Stimulated activated CD8-positive, alpha-beta memory T cell treated with anti-CD3 and anti-CD28 coated beads, Interleukin-12 subunit alpha, Interleukin-12 subunit beta, amount 100 ng/mL, for 4 hours (primary cell): ENCODE measurements at places on chromosomes 3 and 15.
A peak's percentile ranks its signal among the peaks of the same experiment; 100 is the strongest.

- no peak for DNase-seq
Measured at GRCh38 chr3:32844914-32845313, 27.1 kb downstream of the TRIM71 start.

GRCh38 chr15:48440084-48440483 lies 108.9 kb downstream of the DUT start:
- DNase-seq, result no peak

- peak; percentile 49 for DNase-seq
Measured at GRCh38 chr3:50345586-50346234, at the start of gene ZMYND10. ZMYND10 (minus strand) TSS chr3:50345732; CDS start chr3:50345579, 153 bp downstream.

DNA sequence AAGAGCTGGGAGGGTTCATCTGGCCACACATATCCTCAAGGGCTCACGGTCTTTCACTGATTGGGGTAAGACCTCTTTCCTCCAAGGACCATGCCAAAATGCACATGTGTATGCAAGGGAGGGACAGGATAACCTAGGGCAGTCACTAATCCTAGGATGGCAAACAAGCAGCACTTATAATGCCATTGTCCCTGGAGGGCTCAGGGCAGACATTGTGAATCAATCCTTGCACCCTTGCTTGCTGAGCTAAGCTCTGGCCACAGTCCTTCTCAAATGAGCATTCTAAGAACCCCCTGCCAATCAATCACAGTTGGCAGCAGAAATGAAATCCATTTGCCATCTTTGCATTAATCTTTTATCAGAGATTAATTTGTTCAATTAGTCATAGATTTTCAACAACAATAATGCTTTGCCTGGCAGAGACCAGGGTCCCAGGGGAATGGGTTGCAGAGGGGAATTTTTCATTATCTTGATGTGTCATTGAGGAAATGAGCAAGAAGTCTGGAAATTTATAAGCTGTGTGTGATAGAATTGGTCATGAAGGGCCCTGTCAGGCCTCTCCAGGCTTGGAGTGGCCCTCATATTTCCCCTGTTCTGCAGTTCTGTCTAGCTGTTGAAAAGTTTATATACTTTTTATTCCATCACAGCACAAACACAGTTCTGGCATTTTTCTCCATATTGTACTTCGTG lies 57.2 kb upstream of the KY start:
- no peak for DNase-seq

DNA sequence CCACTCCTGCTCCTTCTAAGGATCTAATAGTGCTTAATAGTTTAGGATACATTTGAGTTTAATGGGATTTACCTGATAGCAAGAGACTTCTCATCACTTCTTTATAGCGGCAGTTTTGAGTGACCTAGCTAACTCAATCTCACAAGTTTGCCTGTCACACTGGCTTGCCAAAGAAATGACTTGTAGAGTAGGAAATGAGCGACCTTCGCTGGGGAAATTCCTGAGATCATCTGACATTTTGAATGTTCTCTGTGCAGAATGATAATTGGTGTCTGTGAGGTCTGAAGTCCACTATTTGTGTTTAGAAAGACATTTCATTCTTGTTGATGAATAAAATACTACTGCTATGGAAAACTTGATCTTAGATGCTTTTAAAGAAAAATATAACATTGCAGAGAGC lies 30.3 kb downstream of the SUCLG2 start:
- no peak for DNase-seq

GRCh38 chr15:66841953-66842681 lies 140.1 kb downstream of the SMAD6 start:
- DNase-seq, result no peak

GRCh38 chr3:168029705-168030104 lies 66.0 kb downstream of the GOLIM4 start:
- DNase-seq, result no peak

GRCh38 chr15:69536726-69537512 lies 84.3 kb downstream of the RPLP1 start:
- no peak for DNase-seq

DNA sequence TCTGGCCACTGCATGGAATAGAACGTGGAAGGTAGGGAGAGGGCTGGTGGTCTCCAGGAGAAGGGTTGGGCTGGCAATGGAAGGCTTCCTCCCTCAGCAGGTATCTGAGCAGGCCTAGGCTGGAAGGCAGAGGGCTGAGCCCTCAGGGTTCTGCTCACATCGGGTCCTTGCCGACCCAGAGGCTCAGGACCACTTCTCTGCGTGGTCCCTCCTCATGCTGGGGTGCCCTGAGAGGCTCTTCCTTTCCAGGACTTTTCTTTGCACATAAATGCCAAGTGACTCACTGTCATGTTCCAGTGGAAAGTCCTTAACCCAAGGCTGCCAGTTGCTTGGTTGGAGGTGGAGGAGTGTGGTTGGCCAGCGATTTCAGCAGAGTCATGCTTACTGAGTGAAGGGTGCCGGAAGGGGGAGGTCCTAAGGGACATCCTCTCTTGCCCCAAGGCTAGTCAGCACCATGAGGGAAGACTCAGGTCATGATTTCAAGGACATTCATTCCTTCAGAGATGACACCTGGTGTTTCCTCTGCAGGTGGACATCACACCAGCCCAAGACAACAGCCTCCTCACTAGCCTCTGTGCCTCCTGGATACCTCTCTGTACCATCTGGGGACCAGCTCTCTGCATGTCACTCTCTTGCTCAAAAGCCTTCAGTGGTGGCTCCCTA lies 8.2 kb downstream of the SLC6A6 start:
- no peak for DNase-seq
